ENCODE measurements at places on chromosomes 11 and 22.

DNA sequence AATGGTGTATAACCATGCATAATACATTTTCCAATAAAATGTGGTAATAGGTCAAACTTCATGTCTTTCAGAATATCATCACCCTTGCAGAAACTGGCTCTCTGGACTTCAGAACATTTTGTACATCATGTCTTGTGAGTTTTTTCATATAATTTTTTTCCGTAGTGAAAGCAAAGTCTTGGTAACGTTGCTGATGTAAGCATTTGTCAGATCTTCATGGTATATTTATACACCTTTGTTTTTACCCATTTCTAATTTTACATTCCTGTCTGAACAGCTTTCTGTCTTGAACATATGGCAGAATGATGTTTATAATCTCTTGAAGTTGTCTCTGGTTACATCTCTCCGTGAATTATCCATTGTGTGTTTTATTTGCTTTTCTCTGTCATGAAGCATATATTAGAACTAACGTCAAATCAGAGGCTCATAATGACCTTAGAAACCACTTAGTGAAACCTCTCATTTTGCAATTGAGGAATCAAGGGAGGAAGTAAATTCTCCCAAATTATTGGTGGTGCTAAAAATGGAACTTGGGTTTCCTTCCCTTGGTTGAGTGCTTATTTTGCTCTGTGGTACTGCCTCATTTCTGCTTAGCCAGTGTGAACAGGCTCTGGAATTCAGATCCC lies 37.4 kb downstream of the CSRP3 start:
- DNase-seq = peak; percentile 77

DNA sequence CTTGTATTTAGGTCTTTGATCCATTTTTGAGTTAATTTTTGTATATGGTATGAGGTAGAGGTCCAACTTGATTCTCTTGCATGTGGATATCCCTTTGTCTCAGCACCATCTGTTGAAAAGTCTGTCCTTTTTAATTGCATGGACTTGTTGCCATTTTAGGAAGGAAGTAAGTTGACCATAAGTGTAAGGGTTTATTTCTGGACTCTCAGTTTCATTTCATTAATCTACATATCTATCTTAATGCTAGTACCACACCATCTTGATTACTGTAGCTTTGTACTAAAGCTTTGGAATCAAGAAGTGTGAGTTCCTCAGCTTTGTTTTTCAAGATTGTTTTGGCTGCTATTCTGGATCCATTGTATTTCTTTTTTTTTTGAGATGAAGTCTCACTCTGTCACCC lies 31.4 kb downstream of the CBL start:
- no peak for DNase-seq

DNA sequence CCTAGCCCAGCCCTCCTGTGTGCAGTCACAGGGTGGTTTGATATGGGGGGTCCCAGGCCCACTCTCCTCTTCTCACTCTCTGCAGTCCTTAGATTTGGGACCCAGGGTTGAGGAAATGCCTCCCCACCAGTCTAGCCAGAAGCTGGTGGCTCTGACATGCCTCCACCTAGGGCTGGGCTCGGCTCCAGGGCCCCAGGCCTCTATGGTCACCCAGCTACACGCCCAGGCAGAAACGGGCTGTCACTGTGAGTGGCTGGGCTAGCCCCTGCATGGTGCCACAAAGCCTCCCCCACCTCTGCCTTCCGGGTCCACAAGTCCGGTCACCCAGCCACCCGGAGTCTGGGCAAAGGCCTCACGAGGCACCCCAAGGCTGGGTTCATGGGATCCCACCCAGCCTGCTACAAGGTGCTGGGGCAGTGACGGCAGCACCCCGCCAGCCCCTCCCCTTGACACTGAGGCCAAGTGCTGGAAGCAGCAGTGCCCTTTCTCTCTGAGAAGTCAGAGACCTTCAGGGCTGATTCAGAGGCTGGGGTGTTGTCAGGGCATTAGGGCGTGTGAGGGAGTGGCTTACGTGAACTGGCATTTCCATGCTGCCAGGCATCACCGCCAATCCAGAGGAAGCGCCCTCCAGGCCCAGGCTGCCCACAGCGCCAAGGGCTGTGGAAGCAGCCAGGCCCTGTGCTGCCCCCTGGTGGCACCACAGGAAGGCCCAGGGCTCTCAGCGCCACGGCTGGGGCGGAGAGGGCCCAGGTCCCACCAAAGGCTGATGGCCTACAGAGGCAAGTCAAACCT lies 638 bp upstream of the PITPNM1 start:
- peak; percentile 79 for DNase-seq

DNA sequence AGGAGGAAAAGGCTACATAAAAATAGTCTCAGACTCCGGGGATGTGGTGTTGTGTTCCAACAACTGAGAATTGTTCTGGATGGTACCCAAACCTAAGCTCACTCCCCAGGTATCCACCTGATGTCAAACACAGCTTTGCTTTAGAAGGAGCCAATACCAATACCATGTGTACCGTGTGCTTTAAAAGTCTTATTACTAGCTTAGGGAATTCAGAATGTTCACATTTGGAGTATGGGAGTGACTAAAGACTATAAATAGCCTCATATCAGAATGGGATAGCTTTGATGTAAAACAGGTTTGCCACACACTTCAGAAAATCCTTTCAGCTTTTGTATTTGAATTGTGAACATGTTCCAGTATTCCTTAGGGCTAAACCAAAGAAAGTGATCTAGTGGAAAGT lies 248.7 kb upstream of the ARHGAP42 start:
- DNase-seq = no peak

DNA sequence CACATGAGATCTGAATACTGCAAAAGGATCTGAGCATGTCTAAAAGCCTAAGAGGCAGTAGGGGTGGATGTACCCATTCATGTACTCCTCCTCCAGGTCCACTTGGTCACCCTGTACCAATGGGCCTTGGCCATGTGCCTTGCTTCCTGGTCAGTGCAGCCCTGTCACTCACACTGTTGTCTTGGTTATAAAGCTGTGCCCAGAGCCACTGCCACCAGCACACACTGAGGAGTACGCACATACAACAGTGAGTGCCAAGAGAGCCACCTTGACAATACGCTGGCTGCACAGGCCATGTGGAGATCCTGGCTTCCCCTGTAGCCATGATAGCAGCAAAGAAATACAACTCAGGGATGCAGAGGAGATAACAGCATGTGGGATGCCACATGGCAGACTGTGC lies 96.4 kb upstream of the LDLRAD3 start:
- DNase-seq = no peak

DNA sequence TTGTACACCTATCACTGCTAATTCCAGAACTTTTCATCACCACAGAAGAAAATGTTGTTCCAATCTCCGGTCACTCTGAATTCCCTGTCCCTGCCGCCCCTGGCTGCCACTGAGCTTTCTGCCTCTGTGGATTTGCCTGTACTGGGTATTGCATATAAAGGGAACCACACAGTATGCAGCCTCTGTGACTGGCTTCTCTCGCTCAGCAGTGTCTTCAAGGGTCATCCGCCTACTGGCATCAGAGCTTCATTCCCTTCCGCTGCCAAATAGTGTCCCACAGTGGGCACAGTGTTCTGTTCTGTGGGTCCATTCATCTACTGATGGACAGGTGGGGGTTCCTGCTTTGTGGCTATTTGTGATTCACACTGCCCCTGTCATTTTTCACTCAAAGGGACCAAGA lies 5.3 kb downstream of the DHCR7 start:
- DNase-seq = no peak

DNA sequence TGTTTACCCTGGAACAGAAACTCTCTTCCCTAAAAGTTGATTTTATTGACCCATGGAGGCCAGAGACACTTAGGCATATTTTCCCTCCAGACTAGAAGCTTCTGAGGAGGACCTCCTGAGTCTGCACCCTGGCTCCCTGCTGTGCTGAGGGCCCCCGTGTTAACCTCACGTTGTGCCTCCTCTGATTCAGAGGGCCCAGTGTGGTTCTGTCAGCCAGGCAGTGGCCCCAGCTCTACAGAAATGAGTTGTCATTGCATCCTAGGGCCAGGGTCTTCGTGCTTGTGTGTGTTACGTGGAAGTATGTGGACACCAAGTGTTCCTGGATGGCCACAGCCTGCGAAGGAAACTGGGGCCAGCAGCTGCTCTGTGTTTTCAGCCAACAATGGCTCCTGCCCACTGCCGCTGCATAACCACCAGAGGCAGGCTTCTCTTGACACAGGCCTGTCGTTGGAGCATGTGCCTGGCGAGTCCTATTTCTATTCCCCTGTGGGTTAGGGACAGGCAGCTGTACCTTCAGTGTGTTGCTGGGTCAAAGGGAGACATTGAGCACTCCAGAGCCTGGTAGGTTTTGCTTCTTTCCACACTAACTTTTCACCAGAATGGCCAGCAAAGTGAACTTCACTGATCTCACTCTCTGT lies 44.5 kb downstream of the MED15 start:
- no peak for DNase-seq

- DNase-seq = no peak
Measured at GRCh38 chr11:92765965-92766371, 203.5 kb upstream of the MTNR1B start.

DNA sequence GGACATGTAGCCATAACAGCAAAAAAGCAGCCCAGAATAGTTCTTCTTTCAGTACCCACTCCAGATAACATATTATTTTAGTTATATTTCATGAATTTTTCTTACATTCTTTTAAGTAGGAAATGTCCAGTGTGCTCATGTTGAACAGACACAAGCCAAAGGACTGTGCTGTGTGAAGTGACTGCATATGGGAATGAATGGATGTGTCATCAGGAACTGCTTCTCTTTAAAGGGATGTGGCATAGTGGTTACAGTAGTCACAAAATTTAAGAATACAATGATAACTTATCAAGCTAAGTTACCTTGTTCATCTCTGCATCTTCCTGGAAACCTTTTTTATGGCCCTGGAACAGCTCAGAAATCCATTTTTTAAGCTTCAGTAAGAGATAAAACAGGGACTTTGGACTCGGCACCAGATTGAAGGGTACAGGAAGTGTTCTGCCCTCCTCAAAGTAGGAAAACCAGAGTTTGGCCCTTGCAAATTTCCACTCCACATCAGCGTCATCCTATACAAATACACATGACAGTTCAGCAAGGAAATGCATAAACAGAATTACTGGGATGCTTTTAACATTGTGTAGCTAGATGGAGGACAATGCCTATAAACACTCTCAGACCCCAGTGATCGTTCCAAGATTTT lies 112.8 kb downstream of the TRPC6 start:
- no peak for DNase-seq

- DNase-seq = no peak
Measured at GRCh38 chr11:61635787-61636186, 44.4 kb upstream of the DAGLA start.

- DNase-seq = peak; percentile 70
Measured at GRCh38 chr11:62560566-62561103, 13.1 kb downstream of the EEF1G start.

DNA sequence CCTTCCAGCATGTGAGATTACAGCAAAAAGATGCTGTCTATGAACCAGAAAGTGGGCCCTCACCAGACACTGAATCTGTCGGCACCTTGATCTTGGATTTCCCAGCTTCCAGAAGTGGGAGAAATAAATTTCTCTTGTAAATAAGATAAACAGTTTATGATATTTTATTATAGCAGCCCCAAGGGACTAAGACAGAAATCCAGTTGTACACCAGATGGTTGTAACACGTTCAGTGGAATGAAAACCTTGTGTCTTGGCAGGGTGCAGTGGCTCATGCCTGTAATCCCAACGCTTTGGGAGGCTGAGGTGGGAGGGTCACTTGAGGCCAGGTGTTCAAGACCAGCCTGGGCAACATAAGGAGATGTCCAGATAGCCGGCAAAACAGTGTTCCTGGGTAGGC lies 61.8 kb downstream of the MCHR1 start:
- DNase-seq = peak; percentile 51

GRCh38 chr11:36381015-36381360 lies 84.9 kb downstream of the PRR5L start:
- DNase-seq = no peak

GRCh38 chr11:69210310-69211035 lies 54.7 kb downstream of the SMIM38 start:
- DNase-seq = peak; percentile 15

GRCh38 chr22:46064228-46064965 lies 85.9 kb upstream of the PPARA start:
- peak; percentile 61 for DNase-seq

GRCh38 chr11:16293204-16293681 lies 63.1 kb downstream of the SOX6 start:
- no peak for DNase-seq

DNA sequence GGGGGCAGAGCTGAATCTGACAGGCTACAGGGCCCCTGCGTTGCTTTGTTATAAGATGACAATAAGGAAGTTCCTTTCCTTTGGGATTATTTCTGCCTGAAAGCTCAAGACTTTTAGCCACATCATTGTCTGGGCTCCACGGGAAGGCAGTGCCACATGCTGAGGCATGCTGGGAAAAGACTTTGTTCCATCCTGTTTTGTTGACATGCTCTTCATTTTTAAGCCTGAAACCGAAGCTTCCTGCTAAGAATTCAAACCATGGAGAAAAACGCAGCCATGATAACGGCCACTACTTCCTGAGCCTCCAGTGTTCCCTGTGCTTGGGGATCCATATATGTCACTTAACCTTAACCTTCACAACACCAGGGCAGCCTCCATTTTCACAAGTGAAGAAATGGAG lies 5.5 kb upstream of the TCF20 start:
- no peak for DNase-seq

DNA sequence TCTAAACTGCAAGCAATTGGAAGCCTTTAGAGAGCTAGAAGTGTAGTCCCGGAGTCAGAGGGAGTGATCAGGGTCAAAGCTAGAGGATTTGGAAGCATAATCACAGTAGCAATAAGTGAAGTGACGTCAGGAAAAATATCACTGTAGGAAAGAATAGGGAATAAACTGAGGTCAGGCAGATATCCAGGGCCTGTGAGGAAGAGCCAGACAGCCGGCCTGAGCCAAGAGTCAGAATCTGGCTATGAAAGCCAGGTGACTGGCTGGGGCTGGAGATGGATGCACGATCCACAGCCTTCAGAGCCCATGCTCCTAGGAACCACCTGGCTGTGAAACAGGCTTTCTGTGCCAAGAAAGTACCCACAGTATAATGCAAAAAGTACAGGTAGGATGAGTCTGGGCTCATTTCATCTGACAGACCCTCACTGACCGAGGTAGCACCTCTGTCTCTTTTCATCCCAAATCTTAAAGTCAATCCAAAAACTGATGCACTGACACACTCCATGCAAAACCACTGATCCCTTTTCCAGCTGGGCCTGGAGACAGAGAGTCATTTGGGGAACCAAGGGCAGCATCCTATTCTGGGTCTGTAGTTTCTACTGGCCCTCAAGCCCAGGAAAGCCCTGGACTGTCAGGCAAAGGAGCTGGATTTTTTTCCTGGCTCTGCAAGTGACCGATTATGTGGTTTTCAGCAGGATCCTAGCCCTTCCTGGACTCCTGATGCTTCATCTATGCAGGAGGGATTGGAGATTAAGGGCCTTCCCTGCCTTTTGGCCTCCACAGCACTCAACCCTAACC lies 21.3 kb downstream of the TRIM66 start:
- no peak for DNase-seq

GRCh38 chr11:46099963-46100316 lies 21.3 kb downstream of the PHF21A start:
- DNase-seq = no peak

- DNase-seq = no peak
Measured at GRCh38 chr11:66281776-66282467, 3.9 kb downstream of the CNIH2 start.

GRCh38 chr11:16607675-16608644 lies 130.5 kb upstream of the C11orf58 start:
- DNase-seq = peak; percentile 63

- no peak for DNase-seq
Measured at GRCh38 chr11:73969991-73970800, 12.4 kb downstream of the UCP2 start.

Data from NCI-H524 (cell line).